Frontal cortex (tissue), 4 donors: ENCODE measurements at places on chromosomes 4 and X. TPM values are rescaled to one million over a fixed set of nuclear protein-coding genes. Genes with fewer than 3 reads are reported as not detected.

- DNase-seq = no peak
Measured at GRCh38 chrX:46953137-46953527, 40.9 kb downstream of the JADE3 start.

DNA sequence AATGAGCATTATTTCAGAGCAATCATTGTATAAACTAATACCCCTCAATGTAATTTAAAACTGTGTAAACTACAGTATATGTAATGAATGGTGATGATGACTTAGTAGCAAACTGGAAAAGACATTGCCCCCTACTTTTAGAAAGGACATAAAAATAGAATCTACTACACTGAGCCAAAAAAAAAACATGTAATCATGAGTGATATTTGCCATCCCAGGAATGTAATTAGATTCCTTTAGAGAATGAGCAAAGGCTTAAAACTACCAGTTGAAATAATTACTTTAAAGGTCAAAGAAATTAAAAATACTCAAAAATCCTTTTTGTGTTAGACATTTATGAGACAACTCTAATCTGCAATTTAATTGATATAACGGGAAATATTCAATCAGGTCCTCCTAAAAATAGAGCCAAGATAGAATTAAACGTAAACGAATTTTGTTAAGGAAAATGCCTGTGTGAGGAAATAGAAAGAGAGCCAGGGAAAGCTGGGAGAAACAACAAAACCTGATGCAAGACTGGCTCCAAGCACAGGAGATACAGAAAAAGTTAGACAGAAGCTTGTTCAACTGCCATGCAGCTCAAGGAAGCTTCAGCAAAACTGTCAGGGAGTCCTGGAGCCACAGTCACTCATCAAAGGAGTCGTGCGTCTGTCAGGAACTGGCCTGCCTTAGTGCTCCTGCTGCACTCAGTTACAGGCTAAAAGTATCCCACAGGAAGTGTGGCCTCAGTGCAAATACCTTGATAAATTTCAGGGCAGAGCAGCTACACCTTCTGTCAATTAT lies 655.7 kb upstream of the INTU start:
- no peak for DNase-seq

DNA sequence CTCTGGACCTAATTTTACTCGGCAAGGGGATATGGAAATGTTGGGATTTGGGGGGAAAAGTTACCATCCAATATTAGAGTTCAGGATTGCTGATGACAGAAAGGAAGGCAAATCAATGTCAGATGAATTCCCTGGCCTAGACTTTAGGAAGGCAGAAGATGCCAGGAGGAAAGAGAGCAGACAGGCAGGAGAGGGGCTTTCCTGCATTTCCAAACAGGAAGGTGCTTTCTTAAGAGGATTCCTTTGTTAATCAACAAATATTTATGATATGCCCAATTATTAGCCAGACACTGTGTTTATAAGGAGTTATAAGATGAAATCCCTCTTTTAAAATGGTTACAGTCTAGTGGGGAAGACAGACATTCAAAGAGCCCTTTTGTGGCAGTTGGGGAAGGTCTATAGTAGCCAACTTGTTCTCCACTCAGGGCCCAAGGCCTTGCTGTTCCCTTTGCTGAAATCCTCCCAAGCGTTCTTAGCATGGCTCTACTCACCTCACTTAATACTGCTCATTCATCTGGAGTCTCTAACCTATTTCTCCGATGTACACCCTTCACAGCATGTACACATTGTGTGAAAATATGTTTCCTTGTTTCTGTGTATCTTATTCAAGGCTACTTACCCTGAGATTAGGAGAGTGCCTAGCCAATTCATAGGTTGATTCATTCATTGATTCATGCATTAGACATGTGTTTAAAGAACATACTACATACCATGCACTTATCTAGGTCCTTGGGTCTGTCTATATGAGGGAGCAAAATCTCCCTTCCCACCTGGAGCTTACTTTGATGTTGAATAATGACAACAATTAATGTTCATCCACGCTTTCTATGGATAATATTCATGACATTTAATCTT lies 5.3 kb downstream of the IGFBP7 start:
- DNase-seq = no peak

GRCh38 chr4:153485359-153485758 lies 19.2 kb downstream of the TMEM131L start:
- DNase-seq = no peak

- no peak for DNase-seq
Measured at GRCh38 chrX:145002771-145003170, 244.5 kb upstream of the SPANXN1 start.

DNA sequence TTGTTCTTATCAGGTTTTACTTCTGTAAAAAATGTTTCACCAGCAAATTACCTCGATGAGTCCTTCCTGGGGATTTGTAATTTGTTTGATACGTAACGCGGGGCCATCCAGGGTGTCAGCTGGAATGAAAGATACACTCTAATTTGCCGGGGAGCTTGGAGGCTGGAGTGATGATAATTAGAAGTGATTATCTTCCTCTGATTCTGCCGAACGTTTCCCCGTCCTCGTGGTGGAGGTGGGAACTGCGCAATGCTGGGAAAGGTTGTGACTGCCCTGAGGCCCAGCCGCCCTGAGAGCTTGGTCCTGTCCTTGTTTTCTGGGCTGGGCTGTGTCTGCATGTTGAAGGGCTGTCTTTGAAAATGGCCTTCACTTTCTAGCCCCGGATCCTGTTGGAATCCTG lies 48.0 kb downstream of the SORCS2 start:
- no peak for DNase-seq

DNA sequence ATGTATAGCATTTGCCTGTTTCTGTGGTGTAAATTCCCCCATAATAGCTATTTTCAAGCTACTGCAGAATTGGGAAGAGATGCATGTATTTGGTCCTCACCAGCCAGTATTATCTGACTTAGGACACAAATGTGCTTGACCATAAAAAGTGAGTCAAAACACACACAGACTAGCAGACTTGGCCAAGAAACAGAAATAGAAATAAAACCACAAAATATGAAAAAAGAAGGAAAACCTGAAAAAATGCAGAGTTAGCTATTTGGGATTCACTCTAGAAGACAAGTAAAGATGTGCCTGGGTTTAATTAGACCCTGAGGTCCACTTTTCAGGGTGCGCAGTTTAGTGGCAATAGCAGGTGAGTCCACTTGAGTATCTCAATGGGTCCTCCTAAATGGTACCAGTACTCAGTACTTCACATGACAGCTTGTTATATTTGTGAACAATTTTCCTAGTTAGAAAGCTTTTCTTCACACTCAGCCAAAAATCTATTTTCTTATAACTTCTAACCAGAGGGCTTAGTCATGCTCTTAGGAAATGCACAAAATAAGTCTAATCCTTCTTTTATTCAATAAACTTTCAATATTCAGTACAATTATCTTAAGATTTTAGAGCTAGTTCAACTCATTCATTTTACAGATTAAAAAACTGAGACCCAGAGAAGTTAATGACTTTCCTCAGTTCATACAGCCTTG lies 108.7 kb upstream of the JADE1 start:
- DNase-seq = no peak

GRCh38 chrX:43666311-43666912 lies 10.3 kb downstream of the MAOA start:
- no peak for DNase-seq

SATL1 gene
- 1.2 TPM for total RNA-seq

DNA sequence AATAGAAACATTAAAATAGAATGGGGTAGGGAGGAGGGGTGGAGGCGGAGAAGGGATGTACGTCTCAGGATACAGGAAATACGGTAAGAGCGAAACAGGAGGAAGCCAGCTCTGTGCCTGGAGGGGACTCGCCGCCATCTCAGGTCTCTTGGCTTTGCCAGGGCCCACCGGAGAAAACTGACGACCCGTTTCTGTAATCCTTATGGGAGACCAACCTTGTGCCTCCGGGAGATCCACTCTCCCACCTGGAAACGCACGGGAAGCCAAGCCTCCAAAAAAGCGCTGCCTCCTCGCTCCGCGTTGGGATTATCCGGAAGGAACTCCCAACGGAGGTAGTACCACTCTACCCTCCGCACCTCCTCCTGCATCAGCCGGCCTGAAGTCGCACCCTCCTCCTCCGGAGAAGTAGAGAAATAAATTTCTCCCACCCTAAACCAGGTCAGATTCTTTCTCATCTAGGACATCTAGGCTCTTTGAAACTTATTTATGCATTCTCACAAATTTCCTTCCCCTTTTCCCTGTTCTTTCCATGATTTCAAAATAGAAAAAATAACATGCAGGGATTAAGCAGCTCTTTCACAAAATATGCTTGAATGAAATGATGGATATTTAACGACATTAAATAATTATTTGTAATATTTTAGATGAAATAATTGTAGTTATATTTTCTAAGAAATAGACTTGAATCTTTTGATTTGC lies at the start of gene NBDY:
TSS of gene NBDY (plus strand) at position 92 of the 699 bp plus-strand sequence. CDS start at position 203, 111 bp downstream.
- DNase-seq = no peak

GRCh38 chrX:48068096-48068887 lies 3.1 kb downstream of the ZNF630 start:
- DNase-seq = no peak

- DNase-seq = no peak
Measured at GRCh38 chrX:1486177-1486576, 33.5 kb upstream of the ASMTL start.

IL9R gene
- not detected for total RNA-seq

TEX11 gene
- not detected for total RNA-seq

GRCh38 chr4:3415471-3416141 lies 26.2 kb upstream of the HGFAC start:
- no peak for DNase-seq

DNA sequence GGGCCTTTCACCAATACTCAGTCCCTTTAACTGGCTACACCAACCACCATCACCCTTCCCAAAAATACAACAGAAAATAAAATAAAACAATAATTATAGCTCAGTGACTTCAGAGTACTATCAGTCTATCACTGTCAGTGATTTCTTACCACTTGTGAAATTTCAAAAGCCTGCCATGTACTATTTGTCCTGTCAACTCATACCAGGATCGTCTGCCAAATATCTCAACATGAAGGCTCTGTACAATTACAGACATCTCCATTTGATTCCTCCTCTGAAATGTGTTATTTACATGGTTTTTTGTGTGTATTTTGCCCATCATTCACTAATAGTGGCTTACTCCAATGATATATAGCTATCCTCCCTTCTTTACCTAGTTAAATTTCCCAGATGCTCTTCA lies 772.0 kb downstream of the IL1RAPL1 start:
- DNase-seq = no peak

DNA sequence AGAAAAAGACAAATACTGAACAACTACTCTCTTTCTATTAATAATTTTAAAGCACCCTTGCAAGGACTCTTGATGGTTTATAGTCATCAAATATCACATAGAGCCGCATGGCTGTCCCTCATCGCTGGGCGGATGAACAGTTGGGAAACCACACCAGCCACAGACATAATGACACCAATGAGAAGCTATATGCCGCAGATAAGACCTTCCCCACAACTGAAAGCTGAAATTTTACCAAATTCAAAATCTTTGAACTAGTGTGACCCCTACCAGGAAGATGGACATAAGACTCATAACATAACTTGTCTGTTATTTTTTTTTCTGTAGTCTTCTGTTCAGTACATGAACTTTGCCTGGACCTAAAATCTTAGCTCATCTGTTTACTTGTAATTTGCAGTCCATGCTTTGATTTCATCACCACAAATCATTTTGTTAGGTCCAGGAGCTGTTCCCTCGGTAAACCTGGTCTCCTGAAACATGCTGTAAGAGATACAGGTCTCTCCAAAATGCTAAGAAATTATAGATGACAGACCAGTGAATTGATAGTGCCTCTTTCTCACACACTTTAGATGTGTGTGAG lies 157.3 kb upstream of the RAPGEF2 start:
- no peak for DNase-seq

DNA sequence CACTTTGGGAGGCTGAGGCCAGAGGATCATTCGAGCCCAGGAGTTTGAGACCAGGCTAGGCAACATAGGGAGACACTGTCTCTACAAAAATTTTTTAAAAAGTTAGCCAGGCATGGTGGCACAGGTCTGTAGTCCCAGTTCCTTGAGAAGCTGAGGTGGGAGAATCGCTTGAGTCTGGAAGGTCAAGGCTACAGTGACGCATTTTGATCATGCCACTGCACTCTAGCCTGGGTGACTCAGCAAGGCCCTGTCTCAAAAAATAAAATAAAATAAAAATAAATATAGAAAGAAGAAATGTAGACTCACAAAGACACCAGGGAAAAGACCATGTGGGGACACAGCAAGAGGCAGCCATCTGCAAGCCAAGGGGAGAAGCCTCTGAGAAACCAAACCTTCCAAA lies 42.3 kb upstream of the SLC7A3 start:
- no peak for DNase-seq

DNA sequence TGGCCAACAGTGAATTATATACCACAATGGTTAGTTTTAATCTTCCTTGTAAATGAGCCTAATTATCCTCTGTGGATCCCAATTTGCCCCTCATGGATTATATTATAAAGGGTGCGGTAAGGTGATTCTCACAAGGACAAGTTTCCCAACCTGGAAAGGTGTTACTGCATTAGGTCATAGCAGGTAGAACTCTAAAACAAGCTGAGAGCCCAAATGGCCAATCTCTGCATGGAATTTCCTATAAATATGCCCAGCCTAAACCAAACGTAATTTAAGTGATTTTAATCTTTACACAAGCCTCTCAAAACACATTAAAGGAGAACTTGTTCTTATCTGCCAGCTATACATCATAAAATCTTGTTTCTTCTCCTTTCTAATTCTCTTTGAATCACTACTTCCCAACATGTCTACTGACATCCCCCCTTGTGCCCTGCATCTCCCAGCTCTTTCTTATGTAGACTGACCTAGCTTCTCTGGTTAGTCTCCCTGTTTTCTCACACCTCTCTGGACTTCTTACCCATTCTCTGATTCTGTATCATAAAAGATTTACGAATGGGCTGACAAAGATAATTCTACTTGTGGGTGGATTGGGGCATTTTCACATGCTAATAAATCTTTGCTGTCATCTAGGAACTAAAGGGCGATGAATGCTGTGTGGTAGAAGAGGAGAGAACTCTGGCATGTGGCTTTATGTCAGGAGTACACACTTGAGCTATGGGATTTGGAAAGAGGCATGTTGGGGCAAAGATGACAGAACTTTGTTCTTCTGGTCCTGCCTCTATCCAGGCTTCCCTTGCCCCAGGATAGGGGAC lies 94.3 kb upstream of the PGRMC2 start:
- DNase-seq = no peak

FGF5 gene
- 0.82 TPM for total RNA-seq

DNA sequence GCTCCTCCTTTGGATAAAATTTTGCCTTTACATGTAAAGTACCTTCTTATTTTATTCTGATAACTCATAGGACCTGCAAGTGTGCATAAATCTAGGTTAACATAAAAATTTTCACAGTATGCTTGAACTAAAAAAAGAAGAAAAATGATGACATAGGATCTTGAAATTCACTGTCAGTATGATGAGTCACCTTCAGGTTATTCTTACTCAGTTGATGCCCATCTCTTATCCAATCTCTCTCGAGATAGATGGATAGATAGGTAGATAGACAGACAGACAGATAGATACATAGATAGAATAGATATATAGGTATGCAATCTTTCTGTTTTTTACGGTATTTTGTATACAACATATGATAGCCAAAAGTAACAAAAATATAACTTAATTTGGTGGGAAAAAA lies 485.5 kb downstream of the NAF1 start:
- no peak for DNase-seq

DNA sequence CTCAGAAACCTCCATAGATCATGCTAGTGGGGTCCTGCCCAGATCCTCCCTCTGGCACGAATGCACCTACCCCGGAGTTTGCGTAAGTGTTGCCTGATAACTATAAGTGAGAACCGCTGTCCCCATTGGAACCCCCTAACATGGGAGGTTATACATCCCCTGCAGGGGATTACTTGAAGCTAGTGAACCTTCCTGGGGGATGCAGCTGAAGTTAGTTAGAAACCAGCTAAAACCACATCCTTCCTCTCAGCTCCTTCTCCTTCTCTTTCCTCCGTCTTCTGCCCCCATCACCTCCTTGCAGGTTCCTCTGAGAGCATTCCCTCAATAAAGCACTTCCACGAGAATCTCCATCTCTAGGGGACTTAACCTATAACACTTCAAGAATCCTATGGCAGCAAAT lies 95.0 kb downstream of the ZNF827 start:
- DNase-seq = no peak
